SK-N-SH (cell line): ENCODE measurements at places on chromosomes 1 and 21.

- DNase-seq, result peak; percentile 61
Measured at GRCh38 chr1:29033829-29034466, 89.8 kb downstream of the TMEM200B start.

GRCh38 chr1:245188403-245188802, 33.6 kb downstream of the KIF26B start:
- DNase-seq, result no peak

- DNase-seq, result no peak
Measured at GRCh38 chr1:192826791-192827546, 18.1 kb downstream of the RGS2 start.

DNA sequence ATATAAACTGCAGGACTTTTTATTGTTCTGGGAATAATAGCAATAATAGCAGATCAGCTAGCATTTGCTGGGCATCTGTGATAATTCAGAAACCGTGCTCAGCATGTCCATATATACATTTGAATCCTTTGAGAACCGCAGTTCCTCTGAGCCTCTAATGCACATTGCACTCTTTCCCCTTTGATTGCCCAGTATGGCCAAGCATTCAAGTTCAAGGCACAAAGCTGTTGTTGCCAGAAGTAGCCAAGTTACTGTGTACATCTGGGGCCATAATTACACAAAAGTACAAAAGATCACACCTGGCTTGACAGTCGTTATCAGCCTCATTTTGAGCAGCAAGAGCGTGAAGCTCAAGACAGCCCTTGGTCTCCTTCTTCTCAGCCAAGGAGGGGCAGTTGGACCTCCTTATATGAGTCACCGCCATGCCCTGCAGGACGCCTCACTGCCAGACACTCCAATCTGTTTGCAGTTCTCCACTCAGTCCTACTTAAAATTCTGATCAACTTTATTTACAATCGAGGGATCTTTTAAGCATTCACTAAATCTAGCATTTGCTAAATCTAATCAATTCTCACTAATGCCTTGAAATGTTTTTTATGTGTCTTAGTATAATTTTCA, 216.0 kb downstream of the SLC35F3 start:
- no peak for DNase-seq

DNA sequence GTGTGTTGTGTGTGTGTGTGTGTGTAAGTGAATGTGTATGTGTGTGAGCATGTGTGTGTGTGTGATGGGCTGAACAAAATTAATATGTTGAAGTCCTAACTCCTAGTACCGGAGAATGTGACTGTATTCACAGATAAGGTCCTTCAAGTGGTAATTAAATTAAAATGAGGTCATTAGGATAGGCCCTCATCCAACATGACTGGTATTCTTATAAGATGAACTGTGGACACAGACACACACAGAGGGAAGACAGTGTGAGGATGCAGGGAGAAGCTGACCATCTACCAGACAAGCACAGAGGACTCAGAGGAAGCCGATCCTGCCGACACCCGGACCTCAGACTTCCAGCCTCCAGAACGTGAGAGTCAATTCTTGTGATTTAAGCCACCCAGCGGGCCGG, 91.2 kb upstream of the PGBD5 start:
- peak; percentile 24 for DNase-seq

- DNase-seq, result no peak
Measured at GRCh38 chr1:234199476-234200127, 173.7 kb upstream of the COA6 start.

- no peak for DNase-seq
Measured at GRCh38 chr1:19529664-19530063, 44.3 kb upstream of the CAPZB start.

- no peak for DNase-seq
Measured at GRCh38 chr1:241045659-241046058, 311.3 kb downstream of the RGS7 start.

- DNase-seq, result peak; percentile 53
Measured at GRCh38 chr1:64110924-64111777, 92.3 kb upstream of the UBE2U start.

- DNase-seq, result no peak
Measured at GRCh38 chr1:161952607-161953172, 71.0 kb downstream of the OLFML2B start.

- DNase-seq, result peak; percentile 91
Measured at GRCh38 chr1:209627732-209628196, 24.5 kb downstream of the LAMB3 start.

DNA sequence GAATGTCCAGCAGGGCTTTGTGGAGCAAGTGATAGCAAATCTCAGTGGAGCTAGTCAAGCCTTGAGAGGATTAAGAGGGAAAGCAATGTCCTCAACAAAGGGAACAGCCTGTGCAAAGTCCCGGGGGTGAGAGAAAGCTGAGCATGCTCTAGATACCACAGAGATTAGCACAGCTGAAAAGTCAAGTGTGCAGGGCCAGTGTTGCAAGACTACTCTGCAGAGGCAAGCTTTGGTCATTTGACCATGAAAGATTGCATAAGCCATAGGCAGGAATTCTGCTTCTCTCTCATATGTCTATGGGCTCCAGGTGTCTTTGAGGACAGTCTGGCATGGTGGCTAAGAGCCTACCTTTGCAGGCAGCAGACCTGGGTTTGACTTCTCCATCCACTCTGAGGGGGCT, 181.0 kb upstream of the JUN start:
- no peak for DNase-seq

DNA sequence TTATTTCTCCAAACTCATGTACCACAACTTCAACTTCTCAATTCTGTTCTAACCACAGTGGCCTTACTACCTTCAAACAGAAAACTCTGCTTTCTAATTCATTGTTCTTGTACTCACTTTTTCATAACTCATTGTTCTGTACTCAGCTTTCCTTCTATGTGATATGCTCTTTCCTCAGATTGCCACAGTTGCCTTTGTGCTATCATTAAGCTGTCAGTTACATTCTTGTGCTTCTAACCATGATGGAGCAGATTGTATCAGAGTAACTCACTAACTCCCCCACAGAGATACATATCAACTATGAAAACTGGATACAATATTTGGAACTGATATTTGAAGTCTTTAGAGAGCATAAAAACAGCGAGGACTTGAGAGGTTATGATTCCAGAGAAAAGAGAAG, 1213.7 kb downstream of the KCNT2 start:
- DNase-seq, result no peak

DNA sequence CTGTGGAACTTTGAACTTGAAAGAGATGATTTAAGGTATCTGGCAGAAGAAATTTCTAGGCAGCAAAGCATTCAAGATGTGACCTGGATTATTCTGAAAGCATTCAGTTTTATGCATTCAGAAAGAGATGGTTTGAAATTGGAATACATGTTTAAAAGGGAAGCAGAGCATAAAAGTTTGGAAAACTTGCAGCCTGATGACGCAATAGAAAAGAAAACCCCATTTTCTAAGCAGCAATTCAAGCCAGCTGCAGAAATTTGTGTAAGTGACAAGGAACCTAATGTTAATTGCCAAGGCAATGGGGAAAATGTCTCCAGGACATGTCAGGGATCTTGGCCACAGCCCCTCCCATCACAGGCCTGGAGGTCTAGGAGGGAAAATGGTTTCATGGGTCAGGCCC, 354.0 kb downstream of the ZNF326 start:
- DNase-seq, result no peak

- DNase-seq, result no peak
Measured at GRCh38 chr1:204885790-204886189, 15.1 kb downstream of the NFASC start.
